Endothelial cell of coronary artery (primary cell): ENCODE measurements at places on chromosomes 12 and 14. TPM values are rescaled to one million over a fixed set of nuclear protein-coding genes. Genes with fewer than 3 reads are reported as not detected.

GZMB gene
- not detected in 2 replicates for total RNA-seq

CLEC4D gene
- total RNA-seq, result not detected in 2 replicates

MAP3K9 gene
- under 0.01 TPM in 1 of 2 replicates, not detected in the other for total RNA-seq

TSPAN19 gene
- 0.09 TPM in 1 of 2 replicates, not detected in the other for total RNA-seq

LRRC9 gene
- not detected in 2 replicates for total RNA-seq
